Activated naive CD8-positive, alpha-beta T cell treated with anti-CD3 and anti-CD28 coated beads, Interleukin-2, amount 10 ng/mL, durations not matched to agents 7 days and 5 days (primary cell): ENCODE measurements at places on chromosomes 5 and 9. TPM values are rescaled to one million over a fixed set of nuclear protein-coding genes. Genes with fewer than 3 reads are reported as not detected.

DNA sequence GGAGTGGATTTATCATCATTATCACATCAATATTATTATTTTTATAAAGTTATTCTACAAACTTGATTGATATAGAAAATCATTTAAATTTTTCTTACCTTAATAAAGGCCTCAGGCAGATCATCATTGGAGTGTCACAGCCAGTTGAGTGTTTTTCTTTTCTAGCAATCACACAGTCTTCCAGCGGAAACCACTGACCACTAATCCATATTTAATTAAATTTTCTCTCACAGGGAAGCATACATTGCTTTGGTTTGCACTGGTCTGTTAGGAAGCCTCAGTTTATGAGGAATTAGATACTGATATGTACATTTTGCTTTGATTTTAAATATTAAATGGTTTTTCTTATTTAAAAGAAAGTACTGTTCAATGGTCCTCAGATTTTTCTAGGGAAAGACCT, 6.7 kb downstream of the SPZ1 start:
- H3K36me3 ChIP-seq, result no peaks in the 10 kb centered on the region
- no peak overlapping the region for H3K27ac ChIP-seq
- no peak for DNase-seq
- H3K4me3 ChIP-seq, result no peak overlapping the region

DNA sequence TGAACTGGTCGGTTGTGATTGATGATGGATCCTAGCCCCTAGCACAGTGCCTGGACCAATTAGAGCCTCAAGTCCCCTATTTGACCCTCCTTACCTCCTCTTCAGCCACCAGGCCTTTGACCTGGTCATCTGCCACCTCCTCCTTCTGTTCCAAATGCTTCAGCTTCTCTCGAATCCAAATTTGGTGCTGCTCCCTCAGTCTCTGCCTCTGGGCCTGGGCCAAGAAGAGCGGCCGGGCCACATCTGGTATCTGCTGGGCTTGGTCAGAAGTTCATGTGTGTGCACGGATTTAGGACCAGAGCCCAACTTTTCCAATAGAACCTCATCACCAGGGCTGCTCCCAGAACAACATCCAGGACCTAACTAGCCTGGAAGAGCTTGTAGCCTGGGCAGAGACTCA, 6.5 kb downstream of the SLC35A4 start:
- H3K27me3 ChIP-seq, result no peaks in the 10 kb centered on the region
- no peak overlapping the region for H3K4me3 ChIP-seq
- H3K4me1 ChIP-seq, result peaks cover 25% of the 10 kb centered on the region
- H3K27ac ChIP-seq, result no peak overlapping the region
- DNase-seq, result no peak

Gene SLC34A3
- not detected for total RNA-seq

DNA sequence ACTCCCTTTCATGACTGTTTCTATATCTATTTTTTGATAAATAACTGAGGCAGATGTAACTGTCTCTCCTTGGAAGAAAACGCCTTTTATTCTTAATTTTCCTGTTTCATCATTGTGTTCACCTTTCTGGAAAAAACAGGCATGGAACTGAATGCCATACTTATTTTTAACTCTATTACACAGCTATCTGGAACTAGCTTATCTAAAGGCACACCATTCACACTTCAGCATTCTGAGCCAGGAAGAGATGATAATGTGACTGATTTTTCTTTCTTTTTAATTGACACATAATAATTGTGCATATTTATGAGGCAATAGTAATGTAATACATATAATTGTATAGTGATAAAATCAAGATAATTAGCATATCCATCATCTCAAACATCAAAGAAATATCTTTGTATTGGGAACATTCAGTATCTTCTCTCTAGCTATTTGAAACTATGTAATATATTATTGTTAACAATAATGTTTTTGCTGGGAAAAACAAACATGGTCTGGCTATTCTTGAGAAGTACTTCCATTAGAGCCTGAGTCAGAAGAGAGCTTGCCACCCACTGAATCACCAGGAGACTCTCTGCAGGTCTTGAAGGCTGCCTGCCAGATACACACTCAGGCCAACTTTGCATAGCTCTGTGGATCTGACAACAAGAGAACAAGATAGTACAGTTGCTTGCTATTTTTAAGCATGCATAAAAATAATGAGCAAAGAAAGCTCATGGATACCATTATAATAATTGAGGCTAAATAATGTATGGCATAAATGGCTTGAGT, 501.0 kb upstream of the EDIL3 start:
- H3K36me3 ChIP-seq, result no peaks in the 10 kb centered on the region
- H3K27me3 ChIP-seq, result no peaks in the 10 kb centered on the region

GRCh38 chr9:68697851-68698250, 7.2 kb upstream of the PIP5K1B start:
- H3K27me3 ChIP-seq, result peaks cover 53% of the 10 kb centered on the region
- no peak overlapping the region for H3K4me3 ChIP-seq
- DNase-seq, result no peak
- no peaks in the 10 kb centered on the region for H3K4me1 ChIP-seq
- H3K27ac ChIP-seq, result no peak overlapping the region
